Fibroblast of skin of scalp (primary cell): ENCODE measurements at places on chromosomes 13 and 19.

DNA sequence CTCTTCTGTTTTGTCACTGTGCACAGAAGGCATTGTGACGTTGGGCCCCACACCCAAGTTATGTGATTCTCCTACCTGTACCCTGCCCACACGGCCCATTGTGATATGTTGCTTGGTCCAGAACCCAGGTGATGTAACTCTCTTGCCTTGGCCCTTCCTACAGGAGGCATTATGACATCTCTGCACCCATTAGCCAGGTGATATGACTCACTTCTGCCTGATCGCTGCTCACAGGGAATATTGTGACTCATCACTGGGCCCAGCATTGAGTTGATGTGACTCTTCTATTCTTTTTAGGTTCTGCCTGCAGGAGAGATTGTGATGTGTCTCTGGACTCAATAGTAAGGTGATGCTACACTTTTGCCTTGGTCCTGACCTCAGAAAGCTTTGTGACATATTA is 65.4 kb upstream of the ZNF91 start:
- DNase-seq: no peak

DNA sequence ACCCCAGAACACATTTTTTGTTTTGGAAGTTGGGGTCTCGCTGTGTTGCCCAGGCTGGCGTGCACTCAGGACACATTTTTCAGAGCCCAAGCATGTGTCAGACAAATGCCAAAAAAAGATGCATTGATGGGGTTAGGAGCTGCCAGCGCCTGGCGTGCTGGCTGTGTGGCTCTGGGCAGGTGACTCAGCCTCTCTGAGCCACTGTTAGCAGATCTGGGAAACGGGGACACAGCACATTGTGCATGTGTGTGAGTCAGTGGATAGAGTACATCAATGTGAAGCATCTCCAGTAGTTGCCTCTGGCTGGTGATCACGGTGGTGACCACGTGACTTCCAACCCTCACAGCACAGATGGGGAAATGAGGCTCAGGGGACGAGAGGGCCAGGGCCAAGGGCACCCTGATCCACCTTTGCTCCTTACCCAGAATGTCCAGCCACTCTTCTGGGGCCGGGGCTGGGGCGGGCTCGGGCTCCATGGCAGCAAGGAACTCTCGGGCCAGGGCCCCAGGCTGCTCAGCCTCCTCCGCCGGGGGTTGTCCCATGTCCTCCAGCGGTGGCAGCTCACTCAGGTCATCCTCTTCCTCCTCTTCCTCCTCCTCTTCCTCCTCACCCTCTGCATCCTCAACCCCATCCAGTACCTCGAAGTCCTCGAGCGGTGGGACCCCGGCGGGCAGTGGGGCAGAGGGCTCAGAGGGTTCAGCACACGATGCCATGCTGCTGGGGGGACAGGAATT is 1.9 kb downstream of the FKBP8 start:
- DNase-seq: no peak

GRCh38 chr19:33385956-33386355 is 12.4 kb downstream of the CEBPG start:
- no peak for DNase-seq

- no peak for DNase-seq
These were observed 42.8 kb upstream of the SLC46A3 start for GRCh38 chr13:28761586-28761985.

- no peak for DNase-seq
These were observed 111.9 kb downstream of the ZAR1L start for GRCh38 chr13:32203221-32203620.

DNA sequence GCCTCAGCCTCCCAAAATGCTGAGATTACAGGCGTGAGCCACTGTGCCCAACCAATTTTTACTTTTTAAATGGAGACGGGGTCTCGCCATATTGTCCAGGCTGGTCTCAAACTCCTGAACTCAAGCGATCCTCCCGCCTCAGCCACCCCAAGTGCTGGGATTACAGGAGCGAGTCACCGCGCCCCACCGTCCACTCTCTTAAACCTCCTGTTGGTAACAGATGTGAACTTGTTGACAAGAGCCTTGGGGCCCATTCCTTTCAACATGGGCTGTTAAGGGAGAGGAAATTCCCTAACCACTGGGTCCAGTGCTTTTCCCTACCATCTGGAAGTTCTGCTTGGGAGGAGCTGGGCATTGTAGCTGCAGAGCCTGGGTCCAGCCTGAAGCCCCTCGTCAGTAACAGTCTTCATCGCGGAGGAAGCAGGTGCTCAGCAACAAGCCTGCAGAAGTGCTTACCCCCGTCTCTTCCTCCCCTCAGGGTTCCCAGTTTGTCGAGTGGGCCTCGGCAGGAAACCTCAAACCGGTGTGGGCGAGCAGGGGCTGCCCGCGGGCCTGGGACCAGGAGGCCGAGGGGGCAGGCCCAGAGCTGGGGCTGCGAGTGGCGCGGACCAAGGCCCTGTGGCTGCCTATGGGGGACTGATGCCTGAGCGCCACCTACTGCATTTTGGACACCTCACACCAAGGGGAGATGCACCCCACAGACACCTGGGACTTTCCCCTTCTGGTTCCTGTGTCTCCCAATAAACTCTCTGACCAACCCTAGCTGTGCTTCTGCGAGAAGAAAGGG is 4.0 kb upstream of the FLT3LG start:
- DNase-seq: no peak

DNA sequence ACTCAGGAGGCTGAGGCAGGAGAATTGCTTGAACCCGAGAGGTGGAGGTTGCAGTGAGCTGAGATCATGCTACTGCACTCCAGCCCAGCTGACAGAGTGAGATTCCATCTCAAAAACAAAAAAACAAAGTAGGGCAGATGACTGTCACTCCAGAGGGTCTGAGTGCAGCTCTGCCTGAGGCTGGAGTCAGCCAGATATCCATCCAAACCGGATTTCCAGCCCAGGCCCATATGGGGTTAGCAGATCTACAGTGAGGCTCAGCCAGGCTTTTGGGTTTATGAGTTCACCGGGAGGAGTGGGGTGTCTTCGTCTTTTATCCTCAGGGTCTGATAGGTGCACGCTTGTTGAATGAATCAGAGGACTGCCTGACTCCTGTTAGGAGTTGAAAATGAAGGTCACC is 19.0 kb downstream of the LAMP1 start:
- DNase-seq: no peak

DNA sequence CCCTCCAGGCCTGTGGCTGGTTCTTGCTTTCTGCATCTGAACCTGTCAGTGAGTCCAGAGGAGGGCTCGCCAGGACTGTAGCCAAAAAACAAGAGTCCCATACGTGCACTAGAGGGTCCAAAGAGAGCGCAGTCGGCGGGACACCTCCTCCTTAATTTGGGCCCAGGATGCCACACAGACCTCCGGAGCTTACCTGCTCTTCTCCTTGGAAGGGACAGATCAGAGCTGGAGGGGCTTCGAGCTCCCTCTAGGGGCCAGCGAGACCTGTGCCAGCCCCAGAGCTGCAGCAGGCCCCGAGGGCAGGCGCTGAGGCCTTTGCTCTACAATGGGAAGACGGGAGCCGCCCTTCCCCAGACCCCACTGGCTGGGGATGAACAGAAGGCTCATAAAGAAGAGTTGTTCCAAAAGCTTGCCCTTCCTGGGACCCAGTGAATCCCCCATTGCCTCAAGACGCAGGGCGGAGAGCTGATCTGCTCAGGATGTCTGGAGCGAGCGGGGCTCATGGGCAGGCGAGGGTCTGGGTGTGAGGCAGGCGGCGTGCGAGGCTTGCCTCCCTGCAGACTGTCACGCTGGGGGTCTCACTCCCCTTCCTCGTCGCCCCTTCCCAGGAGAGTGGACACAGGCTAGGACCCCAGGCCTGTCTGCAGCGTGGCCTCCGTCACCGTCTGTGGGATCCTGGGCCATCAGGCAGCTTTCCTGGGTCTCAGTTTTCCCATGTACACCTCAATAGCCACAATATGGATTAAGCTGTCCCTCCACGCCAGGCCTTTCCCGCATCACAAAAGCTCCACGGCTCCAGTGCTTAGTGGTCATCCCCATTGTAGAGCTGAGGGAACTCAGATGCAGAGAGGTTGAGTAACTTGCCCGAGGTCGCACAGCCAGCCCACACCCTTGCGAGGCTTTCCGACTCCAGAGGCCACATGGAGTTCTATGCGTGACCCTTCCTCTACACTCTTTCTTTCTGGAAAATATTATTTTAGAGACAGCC is 46.9 kb upstream of the VSTM2B start:
- DNase-seq: no peak

GRCh38 chr13:96068729-96069128 is 15.5 kb upstream of the UGGT2 start:
- no peak for DNase-seq

DNA sequence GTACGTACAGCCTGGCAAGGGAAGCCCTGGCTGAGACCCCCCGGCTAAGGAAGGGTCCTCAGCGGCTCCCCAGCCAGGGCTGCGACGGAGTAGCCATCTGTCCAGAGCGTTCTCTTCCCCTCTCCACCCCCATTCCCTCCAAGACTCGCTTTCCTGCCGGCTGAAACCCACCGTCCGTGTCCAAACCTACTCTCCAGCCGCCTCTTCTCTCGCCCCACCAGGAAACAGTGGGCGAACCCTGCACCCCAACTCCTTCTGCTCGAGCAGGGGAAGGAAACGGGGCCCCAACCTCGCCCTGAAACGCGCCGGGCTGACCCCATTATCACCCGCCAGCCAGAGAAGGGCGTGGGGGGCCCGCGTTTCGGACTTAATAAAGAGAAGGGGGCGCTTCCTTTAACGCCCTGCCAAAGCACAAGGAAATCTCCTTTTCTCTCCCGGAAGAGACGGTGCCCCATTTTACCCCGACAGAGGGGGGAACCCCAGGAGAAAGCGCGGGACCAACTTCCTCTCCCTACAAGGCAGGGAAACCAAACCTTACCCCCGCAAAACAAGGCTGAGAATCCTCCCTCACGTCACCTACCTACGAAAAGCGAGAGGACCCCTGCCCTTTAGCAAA is 2.5 kb downstream of the ZC3H4 start:
- DNase-seq: no peak

DNA sequence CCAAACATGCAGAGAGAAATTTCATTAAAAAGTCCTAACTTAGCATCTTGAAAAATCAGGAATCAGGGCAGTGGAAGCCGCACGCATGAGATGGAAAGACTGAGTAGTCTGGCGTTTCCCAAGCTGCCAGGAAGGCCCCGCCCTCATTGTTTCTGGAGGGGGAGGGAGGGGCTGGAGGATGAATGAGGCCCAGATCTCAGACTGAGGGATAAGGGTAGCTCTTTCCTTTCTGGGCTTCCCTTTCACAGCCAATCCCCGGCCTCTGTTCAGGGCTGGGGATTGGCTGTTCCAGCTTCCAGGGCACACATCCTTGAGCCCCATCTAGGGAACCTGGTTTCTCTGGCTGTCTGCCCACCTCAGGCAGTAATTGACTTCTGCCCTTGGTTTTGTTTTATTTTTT is 7.3 kb downstream of the C19orf53 start:
- DNase-seq: peak; percentile 93

GRCh38 chr19:3099347-3100145 is 5.4 kb downstream of the GNA11 start:
- DNase-seq: no peak
